M059J (cell line): ENCODE measurements at places on chromosomes 4 and X. TPM values are rescaled to one million over a fixed set of nuclear protein-coding genes. Genes with fewer than 3 reads are reported as not detected.

The BMP3 gene
- total RNA-seq, result not detected in 2 replicates

The UNC5C gene
- 0.44 and 2.1 TPM in 2 replicates for total RNA-seq

The CT83 gene
- total RNA-seq, result not detected in 2 replicates

The BEX5 gene
- total RNA-seq, result 1.4 TPM in 2 replicates

The ZDHHC15 gene
- total RNA-seq, result 0.02 TPM in 1 of 2 replicates, not detected in the other

The CXorf65 gene
- not detected in 2 replicates for total RNA-seq

The FAM53A gene
- 7.3 TPM in 1 of 2 replicates, not detected in the other for total RNA-seq

The PAGE2 gene
- total RNA-seq, result not detected in 2 replicates

The TMPRSS11A gene
- total RNA-seq, result not detected in 2 replicates

The TGIF2LX gene
- total RNA-seq, result not detected in 2 replicates

The SSX4B gene
- not detected in 2 replicates for total RNA-seq

The RNF175 gene
- 1.2 TPM in 1 of 2 replicates, not detected in the other for total RNA-seq

The ZNF41 gene
- total RNA-seq, result 8.2 and 11.7 TPM in 2 replicates

The DUSP9 gene
- total RNA-seq, result 0.27 and 1.1 TPM in 2 replicates

The CFP gene
- not detected in 2 replicates for total RNA-seq

The TEX13B gene
- not detected in 2 replicates for total RNA-seq

The EPGN gene
- total RNA-seq, result not detected in 2 replicates

The CLIC2 gene
- 1.3 and 1.5 TPM in 2 replicates for total RNA-seq

The F8A3 gene
- total RNA-seq, result 6.4 and 21.0 TPM in 2 replicates

The PCDH11X gene
- 0.05 TPM in 1 of 2 replicates, not detected in the other for total RNA-seq

The PLAC8 gene
- 122 and 240 TPM in 2 replicates for total RNA-seq

The ZAR1 gene
- total RNA-seq, result not detected in 2 replicates

The REELD1 gene
- total RNA-seq, result not detected in 2 replicates

The CFAP47 gene
- total RNA-seq, result 0.05 TPM in 1 of 2 replicates, not detected in the other

The ADH1C gene
- total RNA-seq, result 0.05 and 0.57 TPM in 2 replicates

The SH3D19 gene
- 10.0 and 13.7 TPM in 2 replicates for total RNA-seq

The ERAS gene
- not detected in 2 replicates for total RNA-seq

The C1QTNF7 gene
- total RNA-seq, result not detected in 2 replicates

The CCKAR gene
- 26.1 and 35.7 TPM in 2 replicates for total RNA-seq

The VGLL1 gene
- total RNA-seq, result not detected in 2 replicates

The SPARCL1 gene
- total RNA-seq, result 0.07 and 0.37 TPM in 2 replicates

The DNAAF6 gene
- total RNA-seq, result 0.10 TPM in 1 of 2 replicates, not detected in the other

The GPAT3 gene
- 15.4 and 29.8 TPM in 2 replicates for total RNA-seq

The TMPRSS11D gene
- total RNA-seq, result not detected in 2 replicates

The NDP gene
- 29.2 and 39.7 TPM in 2 replicates for total RNA-seq

The STK32B gene
- 4.4 and 7.6 TPM in 2 replicates for total RNA-seq

The PRSS12 gene
- total RNA-seq, result 0.59 and 2.6 TPM in 2 replicates

The PLP1 gene
- not detected in 2 replicates for total RNA-seq

The DMP1 gene
- total RNA-seq, result not detected in 2 replicates

The KLHL4 gene
- 1.5 and 1.8 TPM in 2 replicates for total RNA-seq

The TMEM144 gene
- 3.3 TPM in 2 replicates for total RNA-seq

The NLGN3 gene
- total RNA-seq, result 0.10 and 0.15 TPM in 2 replicates

The ATOH1 gene
- not detected in 2 replicates for total RNA-seq

The FGD1 gene
- total RNA-seq, result 5.6 and 10.4 TPM in 2 replicates

The GRPR gene
- total RNA-seq, result 0.15 and 0.32 TPM in 2 replicates
